D341Med (cell line): ENCODE measurements at places on chromosomes 1 and 21.

- no peak for DNase-seq
These were observed 7.8 kb upstream of the TDRD5 start for GRCh38 chr1:179583771-179584320.

GRCh38 chr1:152185544-152186391 is 26.7 kb upstream of the RPTN start:
- DNase-seq = peak; percentile 65

DNA sequence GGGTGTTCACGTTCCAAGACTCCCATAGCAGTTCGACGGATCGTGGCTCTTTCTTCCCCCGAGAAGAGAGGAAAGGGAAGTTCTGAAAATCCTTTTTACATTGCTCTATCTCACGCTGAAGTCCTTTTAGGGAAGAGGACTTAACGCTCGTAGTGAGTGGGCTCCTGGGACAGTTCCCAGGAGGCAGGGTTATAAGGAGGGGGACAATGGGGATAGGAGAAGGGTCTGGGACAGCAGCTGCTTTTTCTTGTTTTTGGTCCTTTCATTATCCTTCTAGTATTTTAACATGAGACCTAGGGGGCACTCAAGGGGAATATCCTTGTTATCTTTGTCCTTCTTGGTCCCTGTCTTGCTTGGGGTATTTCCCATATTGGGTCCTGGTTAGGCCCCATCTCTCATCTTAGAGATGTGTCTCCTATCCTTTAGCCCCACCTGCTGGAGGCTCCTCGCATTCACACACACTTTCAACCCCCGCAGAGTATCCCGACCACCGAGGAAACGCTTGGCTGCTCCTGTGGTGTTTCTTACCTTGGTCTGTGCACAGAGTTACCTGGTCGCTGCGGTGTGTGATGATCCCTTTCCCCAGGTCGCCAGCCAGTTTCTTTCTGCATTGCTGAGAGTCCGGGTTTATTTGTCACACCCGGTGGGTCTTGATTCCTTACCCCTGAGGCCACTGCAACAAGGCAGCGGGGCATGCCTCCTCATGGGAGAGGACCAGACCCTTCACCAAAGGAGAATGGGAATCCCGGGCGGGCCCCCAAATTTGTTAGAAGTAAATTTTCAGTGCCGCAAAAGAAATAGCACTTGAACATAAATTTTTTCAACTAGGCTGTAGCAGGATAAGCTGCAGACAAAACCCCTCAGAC is 29.7 kb downstream of the SCCPDH start:
- DNase-seq = peak; percentile 83

DNA sequence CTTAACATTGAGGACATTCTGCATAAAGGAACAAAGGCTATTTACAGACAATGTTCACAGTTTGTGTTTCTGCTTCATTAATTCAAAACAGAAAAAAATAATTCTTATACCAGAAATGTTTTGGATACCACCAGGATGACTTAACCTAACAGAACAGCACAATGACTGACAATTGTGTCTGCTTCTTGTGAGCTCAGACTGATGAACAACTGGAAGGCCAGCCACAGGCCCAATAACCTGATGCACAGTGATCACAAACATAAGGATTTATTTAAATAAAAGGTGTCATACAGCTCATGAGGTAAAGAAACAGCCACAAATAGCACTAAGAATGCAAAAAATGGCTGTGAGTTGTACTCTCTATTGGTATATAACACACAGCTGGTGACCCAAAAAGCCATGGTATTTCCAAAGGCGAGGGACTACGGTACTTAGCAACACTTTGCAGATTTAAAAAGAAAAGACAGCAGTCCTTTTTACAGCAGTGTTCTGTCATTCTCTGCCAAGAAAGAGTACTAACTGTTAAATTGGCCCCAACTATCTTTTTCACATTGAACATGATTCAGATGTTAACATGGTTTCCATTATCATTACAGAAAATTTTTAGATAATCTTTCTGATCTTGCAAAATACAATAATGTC is 32.1 kb upstream of the DDAH1 start:
- no peak for DNase-seq

DNA sequence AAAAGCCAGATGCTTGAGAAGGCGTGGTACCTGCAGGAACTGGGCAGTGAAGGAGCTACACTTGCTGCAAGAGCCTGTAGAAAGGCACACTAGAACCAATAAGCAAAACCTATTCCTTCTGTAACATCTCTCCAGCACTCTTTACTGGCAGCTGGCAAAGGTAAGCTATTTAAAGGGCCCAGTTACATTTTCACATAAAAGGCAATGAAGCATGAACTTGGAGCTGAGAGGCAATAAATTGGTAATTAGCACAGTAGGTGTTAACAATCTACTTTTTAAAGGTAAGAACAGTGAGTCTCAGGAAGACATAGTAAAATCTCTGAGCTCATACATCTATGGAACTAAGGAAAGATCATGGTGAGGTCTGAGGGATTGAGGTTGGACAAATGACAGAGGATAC is 167.1 kb upstream of the OLFM3 start:
- DNase-seq = no peak
